ENCODE measurements at places on chromosomes 4 and X. TPM values are rescaled to one million over a fixed set of nuclear protein-coding genes. Genes with fewer than 3 reads are reported as not detected.

Gene MAGED2
- 62.9 TPM for total RNA-seq

Gene SPARCL1
- 302 TPM for total RNA-seq

Gene ZDHHC15
- total RNA-seq: 0.77 TPM

Gene GPM6B
- 2.3 TPM for total RNA-seq

Gene GAGE12H
- not detected for total RNA-seq

Gene EGF
- not detected for total RNA-seq

Gene P2RY4
- total RNA-seq: 0.42 TPM

Gene P2RY8
- 2.5 TPM for total RNA-seq

Gene MAP7D2
- 0.29 TPM for total RNA-seq

Gene TEC
- 5.4 TPM for total RNA-seq

Gene SAT1
- total RNA-seq: 859 TPM

Gene AKAP14
- not detected for total RNA-seq

Gene GPR82
- total RNA-seq: 0.42 TPM

Gene COL4A5
- 1.7 TPM for total RNA-seq

Gene AMER1
- 3.4 TPM for total RNA-seq

Gene MGAT4D
- not detected for total RNA-seq

Gene PDGFRA
- 181 TPM for total RNA-seq

DNA sequence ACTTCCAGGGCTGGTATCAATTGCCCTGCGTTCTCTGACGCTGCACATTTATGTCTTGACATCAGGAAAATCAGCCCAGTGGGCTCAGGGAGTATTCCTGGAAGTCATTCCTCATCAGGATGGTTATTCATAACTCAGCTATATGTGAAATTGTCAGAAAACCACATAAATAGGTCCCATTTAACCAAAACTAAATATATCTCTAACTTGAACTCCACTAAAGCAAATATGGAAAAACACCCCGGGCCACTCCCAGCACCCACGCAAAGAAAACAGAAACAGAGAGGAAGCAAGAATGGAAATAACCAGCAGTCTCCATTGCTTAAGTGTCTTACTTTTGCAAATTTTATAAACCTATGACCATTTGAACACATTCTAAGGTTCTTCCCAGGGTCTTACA is 112.0 kb downstream of the IRF2 start:
- DNase-seq: no peak

- DNase-seq: no peak
Observed at GRCh38 chr4:155392481-155393184, 15.9 kb upstream of the MAP9 start.

DNA sequence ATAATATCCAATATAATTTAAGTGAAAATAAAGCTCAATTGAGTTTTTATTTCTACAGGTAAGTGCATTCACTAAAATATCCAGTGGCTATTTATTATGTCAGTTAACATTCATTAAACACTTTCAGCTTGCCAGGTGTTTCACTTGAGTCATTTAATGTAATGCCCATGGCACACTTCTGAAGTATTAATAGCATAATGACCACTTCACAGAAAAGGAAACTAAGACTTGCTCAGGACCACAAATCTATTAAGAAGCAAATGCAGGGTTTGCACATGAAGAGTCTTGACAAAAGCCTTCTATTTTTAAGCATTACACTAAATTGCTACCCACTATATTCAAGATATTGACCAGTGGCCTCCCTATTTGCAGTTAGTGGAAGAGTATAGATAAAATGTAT is 612.7 kb downstream of the KCTD8 start:
- no peak for DNase-seq

DNA sequence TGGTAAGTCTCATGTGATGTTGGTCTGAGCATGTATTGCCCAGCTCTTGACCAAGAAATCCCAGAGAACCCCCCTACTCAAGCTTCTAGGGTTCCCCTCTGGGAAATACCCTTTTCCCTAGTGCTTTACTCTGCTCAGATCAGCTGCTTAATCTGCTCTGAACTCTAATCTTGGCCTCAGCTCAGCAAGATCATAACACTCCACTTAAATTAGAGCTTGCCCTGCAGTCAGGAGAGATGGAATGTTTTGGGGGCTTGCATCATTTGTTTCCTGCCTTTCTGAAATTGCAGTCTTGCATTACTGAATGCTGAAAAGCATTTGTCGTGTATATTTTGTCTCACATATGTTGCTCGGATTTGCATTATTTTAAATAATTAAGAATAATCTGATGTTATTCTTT is 1153.6 kb downstream of the FSTL5 start:
- no peak for DNase-seq

DNA sequence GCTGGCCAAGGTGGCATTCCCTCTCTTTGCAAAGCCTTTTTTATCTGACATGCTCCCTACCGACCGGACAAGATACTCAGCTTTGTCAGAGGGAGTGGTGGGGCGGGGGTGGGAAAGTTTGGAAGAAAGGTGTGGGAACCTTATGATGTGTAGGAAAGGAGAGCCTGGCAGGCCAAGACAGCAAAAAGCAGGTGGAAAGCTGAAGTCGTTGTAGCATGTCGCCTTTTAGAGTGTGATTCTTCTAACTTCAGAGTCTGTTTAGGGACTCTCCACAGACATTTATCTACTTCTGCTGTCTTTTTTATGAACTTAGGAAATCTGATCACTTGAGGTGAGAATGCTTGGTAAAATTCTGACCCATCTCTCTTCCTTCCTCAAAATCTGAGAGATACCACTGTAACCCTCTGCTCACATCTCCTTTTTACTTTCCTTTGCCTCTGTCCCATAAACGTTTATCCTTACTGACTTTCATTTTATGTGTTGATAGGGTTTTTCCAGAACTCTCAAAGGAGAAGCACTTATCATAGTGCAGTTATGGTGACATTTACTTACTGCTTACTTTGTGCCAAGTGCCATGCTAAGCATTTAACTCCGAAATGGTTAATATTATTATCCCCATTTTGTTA is 8.2 kb upstream of the RUFY3 start:
- no peak for DNase-seq

DNA sequence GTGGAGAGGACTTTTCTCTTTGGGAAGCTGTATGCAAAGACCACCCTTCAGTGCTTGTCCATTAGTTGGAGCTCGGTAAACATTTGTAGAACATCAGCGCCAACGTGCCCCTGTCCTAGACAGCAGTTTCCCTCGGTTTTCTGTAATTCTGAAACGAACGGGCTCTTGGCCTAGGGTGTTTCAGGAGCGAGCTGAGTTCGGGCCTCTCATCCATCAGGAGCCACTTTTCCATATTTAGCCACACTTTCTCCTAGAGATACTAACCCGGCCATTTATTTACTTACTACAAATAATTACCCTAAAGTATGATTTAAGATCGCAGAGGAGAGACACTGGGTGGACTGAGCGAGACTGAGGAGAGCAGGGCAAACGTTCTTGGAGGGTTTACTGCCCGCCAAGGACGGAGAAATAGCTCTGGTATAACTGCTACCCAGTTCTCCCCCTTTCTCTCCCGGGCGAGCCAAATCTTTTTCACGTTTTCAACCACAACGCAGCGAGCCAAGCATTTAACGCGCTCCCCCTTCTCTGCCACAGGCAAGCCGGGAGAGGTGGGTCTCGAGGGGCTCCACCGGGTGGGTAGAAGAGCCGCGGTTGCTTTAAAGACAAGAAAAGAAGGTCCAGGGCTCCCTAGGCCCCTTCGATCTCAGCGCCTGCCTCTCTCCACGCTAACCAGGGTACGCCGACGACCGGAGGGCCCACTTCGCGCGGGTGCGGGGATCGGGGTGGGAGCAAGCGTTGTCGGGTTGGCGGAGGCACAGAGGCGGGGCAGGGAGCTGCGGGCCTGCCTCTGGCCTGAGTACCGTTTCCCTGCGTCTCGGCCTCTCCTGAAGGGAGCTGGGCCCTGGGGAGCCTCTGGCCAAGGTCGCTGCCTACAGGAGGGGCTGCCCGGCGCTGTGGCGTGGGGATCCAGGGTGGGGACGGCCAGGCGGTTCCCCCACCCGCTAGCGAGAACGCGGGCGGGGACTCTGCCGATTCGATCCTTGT is 10.8 kb upstream of the PITX2 start:
- no peak for DNase-seq

- no peak for DNase-seq
Observed at GRCh38 chrX:49066690-49067089, 7.1 kb downstream of the PRAF2 start.

GRCh38 chr4:133972586-133972985 is 229.0 kb downstream of the PABPC4L start:
- no peak for DNase-seq

DNA sequence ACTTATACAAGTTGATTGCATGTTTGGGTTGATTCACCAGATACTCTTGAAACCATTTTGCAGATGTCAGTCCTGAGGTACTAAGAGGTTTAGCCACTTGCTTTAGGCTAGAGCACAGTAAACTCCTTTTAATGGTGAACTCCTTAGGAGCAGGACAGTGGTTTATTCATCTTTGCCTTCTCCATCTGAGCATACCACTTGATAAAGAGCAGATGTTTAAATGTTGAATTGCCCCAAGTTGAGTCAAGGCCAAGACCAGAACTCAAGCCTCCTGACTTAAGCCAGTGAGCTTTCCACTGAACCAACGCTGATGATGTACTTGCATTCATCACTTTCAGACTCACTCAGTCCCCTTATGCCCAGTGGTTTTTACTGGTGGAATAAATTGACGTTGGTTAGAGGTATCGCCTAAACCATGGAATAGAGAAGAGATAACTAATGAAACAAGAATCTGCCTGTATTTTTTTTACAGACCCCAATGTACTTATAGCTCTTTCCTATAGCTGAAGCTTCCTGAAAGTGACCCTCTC is 7.5 kb downstream of the DAPP1 start:
- no peak for DNase-seq

- DNase-seq: no peak
Observed at GRCh38 chr4:52852711-52853110, 9.4 kb upstream of the RASL11B start.

GRCh38 chrX:80817002-80817401 is 7.3 kb upstream of the BRWD3 start:
- no peak for DNase-seq

DNA sequence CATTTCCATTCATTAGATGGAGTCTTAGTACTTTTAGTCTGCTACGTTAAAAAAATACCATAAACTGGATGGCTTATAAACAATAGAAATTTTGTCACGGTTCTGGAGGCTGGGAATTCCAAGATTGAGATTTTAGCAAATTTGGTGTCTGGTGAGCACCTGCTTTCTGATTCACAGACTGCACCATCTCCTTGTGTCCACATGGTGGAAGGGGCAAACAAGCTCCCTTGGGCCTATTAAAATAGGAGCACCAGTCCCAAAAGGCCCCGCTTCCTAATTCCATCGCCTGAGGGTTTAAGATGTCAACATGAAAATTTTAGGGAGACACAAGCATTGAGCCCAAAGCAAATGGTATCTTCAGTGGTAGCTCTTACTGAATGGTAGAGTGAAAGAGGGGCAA is 120.5 kb upstream of the MAP9 start:
- DNase-seq: no peak

GRCh38 chr4:182320092-182320491 is 76.9 kb downstream of the TENM3 start:
- no peak for DNase-seq

DNA sequence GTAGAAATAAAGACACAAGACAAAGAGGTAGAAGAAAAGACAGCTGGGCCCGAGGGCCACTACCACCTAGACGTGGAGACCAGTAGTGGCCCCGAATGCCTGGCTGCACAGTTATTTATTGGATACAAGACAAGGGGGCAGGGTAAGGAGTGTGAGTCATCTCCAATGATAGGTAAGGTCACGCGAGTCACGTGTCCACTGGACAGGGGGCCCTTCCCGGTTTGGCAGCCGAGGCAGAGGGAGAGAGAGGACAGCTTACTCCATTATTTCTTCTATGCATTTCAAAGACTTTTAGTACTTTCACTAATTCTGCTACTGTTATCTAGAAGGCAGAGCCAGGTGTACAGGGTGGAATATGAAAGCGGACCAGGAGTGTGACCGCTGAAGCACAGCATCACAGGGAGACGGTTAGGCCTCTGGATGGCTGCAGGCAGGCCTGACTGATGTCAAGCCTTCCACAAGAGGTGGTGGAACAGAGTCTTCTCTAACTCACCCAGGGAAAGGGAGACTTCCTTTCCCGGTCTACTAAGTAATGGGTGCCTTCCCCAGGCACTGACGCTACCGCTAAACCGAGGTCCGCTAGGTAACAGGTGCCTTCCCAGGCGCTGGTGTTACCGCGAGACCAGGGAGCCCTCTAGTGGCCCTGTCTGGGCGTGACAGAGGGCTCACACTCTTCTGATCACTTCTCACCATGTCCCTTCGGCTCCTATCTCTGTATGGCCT is 44.9 kb downstream of the ZBTB49 start:
- no peak for DNase-seq

DNA sequence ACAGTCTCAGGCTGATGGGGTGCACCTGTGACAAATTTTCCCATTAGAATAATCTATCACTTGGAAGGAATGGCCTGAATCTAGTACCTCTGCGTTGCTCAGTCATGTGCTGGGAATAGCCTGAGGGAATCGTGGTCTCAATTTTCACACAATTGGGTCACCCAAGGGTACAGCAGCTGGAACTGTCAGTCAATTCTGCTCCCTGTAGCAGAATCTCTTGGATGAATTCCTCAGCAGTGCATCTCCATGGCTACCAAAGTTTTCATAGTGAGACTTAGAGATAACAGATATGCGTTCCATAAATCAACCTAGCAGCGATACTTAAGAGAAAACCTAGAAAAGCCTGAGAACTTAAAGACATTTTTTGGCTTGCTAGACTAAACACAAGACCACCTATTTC is 288.7 kb upstream of the CTSO start:
- DNase-seq: no peak

- DNase-seq: no peak
Observed at GRCh38 chr4:23945451-23946017, 55.7 kb upstream of the PPARGC1A start.

GRCh38 chr4:113733685-113734084 is 27.9 kb downstream of the CAMK2D start:
- no peak for DNase-seq

- DNase-seq: no peak
Observed at GRCh38 chr4:98098764-98099163, 44.5 kb downstream of the STPG2 start.

DNA sequence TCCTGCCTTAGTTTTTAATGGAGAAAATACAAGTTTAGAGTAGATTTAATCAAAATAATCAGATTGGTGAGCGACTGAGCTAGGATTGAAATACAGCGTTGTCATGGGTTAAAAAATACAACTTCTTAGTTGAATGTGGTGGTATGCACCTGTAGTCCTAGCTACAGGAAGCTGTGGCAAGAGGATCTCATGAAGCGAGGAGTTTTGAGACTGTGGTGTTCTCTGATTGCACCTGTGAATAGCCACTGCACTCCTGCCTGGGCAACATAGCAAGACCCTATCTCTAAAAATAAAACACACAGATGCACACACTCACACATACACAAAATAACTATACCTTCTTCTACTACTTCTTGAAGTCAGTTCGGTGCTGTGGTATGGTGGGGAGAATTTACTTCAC is 19.8 kb upstream of the GBA3 start:
- no peak for DNase-seq

DNA sequence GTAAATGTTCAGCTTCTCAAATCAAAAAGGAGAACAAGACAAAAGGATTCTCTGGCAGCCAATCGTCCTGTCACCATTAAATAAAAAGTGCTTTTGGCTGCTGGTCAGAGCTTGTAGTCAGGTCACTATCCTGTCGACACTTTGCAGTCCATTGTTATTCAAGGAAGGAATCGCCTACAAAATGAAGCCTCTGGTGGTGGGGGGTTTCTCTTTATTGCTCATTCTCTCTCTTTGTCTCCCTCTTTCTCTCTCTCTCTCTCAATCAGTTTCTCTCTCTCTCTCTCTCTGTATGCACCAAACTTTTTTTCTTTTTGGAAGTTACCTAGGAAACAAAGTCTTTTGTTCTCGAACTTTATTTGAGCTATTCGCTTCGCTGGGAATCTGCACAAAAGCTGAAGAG is 17.6 kb upstream of the SCML1 start:
- no peak for DNase-seq
